NCI-H526 (cell line): ENCODE measurements at places on chromosomes 4 and X.

DNA sequence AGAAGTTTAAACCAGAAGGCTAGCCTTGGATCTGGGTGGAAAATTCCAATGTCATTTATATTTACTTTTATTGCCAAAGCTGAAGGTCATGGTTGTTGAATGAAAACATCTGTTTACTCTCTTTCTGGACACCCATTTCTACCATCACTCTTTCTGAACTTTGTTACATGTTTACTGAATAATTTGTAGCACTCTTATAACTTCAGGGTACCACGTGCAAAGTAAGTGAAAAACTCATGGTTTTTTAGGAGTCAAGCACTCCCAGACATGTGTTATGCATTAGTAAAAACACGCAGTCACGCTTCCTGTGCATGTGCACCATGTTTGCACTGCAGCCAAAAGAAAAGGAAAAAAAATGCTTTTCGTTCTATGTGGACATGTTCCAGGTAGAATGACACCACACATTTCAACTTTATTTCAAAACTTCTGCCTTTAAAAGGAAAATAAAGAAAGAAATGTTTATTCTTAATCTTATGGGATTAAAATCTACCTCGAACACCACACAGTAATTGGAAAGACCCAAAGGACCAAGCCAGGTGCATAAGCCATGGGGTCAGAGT is 31.4 kb upstream of the ADH1C start:
- DNase-seq = no peak

DNA sequence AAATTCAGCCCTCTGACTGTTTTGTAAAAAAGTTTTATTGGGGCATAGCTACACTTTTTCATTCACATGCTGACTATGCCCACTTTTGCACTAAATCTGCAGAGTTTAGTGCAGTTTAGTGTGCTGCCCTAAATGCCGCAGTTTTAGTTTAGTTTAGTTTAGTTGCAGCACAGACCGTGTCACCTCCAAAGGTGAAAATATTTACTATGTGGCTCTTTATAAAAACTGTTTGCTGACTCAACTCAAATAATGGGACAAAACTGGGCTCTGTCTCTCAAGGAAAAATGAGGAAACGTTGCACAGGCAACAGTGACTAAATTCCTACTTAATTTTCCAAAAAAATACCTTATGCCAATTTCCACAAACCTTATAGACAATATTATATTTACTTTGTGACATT is 314.2 kb downstream of the C4orf33 start:
- DNase-seq = no peak

- no peak for DNase-seq
These were observed 37.6 kb downstream of the ARSJ start for GRCh38 chr4:113941836-113942235.

DNA sequence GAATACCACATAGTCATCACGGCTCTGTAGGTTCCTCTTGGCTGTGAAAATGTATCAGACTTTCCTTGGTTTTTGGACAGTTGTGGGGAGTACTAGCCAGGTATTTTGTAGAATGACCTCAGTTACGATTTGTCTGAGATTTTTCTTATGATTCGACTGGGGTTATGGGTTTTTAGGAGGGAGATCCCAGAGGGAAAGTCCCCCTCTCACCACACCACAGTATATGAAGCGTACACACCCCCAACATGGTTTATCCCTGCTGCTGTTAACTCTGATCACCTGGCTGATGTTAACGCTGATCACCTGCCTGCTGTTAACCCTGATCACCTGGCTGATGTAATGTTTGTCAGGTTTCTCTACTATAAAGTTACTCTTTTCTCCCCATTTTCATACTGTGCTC is 72.6 kb downstream of the ANAPC4 start:
- DNase-seq = no peak

DNA sequence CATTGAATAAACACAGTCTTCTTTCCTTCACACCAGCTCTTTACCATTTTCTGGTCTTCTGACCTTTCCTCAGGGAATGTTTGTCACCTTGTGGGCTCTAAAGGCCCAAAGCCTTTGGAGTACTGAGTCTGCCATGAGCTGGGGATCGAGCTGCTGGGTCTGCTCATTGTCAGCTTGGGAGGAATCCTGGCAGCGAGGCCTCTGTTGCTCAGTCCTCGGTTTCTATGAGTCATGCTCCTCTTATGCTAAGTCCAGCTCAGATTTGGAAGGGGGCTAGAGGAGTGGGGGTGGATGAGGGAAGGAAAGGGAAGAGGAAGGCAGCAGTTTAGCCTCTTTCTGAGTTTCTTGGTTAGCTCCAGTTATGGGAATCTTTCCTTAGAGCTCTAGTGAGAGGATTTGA is 31.1 kb downstream of the NHSL2 start:
- DNase-seq = no peak

- no peak for DNase-seq
These were observed 646.4 kb downstream of the IL1RAPL1 start for GRCh38 chrX:29233592-29234183.

DNA sequence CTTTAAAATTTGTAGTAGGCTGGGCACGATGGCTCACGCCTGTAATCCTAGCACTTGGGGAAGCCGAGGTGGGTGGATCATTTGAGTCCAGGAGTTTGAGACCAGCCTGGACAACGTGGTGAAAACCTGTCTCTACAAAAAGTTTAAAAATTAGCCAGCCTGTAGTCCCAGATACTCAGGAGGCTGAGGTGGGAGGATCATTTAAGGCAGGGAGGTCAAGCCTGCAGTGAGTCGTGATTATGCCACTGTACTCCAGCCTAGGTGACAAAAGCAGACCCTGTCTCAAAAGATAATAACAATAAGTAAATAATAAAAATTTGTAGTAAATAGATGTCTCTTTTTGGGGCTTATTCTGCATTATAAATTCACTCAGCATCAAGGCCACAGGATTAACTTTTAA is 118.5 kb downstream of the IRF2 start:
- no peak for DNase-seq

DNA sequence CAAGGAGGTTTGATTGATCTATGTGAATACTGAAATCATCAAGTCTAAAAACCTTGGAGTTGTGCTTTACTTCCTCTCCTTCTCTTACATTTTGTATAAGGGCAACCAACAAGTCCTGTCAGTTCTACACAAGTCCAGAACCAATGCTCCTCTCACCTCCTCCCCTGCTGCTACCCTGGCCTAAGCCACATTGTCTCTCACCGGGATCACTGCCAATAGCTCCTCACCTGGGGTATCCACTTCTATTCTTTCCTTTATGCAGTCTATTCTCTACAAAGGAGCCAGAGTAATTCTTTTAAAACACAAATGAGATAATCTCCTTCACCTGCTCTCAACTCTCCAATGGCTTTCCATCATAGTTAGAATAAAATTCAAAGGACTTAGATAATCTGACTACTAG is 13.3 kb upstream of the ARHGEF6 start:
- DNase-seq = no peak

DNA sequence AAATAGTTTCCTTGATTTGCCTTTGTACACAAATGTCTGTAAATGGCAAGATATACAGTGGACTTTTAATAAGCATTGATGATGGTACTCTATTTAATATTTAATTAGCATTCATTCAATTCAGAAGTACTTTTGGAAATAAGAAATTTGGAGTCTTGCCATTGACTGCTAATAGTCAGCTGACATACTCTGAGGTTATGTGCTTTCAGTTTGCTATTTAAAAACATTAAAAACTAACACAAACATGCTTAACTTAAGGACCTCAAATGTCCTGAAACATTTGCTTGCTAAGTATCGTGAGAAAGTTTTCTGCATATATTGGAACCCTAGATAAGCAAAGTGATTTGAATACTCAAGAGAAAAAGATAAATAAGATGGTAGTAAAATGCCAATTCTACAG is 64.6 kb downstream of the REELD1 start:
- DNase-seq = no peak

DNA sequence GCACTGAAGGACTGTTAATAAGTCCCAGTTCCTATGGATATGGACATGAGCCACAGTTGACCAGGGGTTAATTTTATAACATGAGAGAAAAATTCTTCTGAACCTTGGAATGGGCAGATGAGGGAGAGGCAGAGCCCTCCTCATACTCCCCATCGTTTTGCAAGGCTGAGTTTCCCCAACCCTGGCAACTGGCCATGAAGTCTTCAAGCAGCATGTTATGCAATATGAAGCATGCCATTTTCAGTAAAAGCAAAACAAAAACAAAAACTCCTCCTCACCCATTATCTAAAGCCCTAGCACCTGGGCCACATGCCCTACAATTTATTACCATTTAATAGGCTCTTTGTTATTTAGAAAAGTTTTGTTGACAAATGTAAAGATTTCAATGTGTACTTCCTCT is 64.5 kb downstream of the GPC4 start:
- DNase-seq = no peak

- DNase-seq = no peak
These were observed 764 bp upstream of the MTHFD2L start for GRCh38 chr4:74157154-74157553.

DNA sequence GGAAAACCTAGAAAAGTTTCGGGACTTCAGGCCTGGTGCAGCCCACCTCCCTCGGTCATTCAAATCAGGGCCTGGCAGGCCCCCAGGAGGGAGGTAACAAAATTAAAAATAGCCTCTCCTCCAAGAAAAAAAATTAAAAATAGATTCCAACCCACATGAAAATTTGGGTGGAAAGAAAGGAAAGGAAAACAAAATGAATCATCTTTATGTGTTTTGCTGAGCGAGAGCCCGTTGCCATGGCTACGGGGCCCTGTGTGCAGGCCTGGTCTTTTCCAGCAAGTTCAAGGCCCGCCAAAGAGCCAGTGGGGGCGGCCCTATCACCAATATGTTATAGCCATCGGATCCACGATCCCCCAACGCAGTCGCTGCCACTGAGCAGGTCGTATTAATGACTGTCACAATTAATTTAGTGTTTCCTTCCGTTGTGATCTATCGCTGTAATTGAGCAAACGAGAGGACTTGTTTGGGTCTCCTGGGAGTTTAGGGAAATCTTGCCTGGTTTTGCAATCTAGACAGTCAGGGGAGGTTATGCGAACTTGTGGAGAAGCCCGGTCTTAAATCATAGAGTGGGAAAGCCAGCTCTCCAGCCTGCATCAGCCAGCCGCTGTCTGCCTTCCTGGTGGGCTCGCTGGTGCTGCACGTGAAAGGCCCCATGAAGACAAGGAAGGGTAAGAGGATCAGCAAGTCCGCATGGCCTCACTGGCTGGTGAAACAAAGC is 452.4 kb downstream of the BCOR start:
- peak; percentile 36 for DNase-seq

GRCh38 chr4:32748498-32748897 is 2028.3 kb downstream of the PCDH7 start:
- DNase-seq = no peak

DNA sequence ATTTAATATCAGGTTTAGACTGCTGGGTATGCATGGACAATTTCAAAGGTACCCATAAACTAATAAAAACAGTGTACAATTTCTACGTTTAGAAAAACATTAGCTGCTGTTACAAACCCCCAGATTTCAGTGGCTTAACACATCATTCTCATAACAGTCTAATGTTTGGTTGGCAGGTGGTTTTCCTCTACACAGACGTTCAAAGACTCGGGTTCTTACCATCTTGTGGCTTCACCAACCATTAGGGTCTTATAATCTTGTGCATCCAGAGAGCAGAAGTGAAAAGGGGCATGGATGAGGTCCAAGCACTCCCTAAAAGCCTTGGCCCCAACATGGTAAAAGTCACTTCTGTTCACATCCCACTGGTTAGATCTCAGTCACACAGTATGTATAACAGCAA is 71.6 kb downstream of the SH3RF1 start:
- DNase-seq = no peak

DNA sequence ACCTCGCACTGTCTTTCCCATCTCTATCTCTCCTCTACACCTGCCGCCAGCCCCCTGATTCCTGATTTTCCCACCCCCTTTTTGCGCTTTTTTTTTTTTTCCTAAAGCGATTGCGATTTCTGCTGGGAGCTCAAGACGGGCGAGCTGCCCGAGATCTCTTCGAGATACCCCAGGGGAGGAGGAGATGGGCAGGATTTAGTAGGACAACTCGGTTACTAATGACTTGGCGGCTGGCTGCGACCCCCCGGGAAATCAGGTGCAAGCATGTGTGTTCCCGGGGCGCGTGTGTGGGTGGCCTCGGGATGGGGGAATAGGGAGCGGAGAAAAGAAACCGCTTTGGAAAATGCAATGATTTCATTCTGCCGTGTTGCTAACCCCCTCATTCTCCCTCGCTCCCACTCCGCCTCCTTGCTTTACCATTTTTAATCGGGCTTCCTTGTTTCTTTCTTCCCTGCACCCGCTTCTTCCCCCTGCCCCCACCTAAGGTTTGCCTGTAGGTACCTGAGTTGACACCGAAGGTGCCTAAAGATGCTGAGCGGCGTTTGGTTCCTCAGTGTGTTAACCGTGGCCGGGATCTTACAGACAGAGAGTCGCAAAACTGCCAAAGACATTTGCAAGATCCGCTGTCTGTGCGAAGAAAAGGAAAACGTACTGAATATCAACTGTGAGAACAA is 4.4 kb downstream of the SLITRK2 start:
- no peak for DNase-seq

GRCh38 chr4:2266181-2266580 is 4.3 kb upstream of the MXD4 start:
- no peak for DNase-seq

GRCh38 chr4:41670982-41671381 is 77.5 kb downstream of the PHOX2B start:
- no peak for DNase-seq

DNA sequence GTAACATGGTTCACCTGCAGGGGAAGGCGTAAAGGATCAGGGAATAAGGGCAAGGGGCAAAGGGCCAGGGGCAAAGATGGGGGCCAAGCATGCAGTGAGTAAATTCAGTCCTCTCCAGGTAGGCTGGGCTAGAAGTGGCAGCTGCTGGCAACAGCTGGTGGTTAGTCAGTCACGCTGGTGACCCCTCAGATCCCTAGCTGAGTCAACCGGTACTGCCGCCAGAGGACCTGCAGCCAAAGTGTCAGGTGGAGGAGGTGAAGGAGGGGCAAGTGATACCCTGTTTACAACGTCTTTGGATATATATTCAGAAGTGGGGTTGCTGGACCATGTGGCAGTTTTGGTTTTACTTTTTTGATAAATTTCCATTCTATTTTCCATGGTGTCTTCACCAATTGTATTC is 24.6 kb upstream of the NAP1L2 start:
- DNase-seq = no peak

- peak; percentile 54 for DNase-seq
These were observed 26.0 kb upstream of the YTHDC1 start for GRCh38 chr4:68375667-68376559.

- peak; percentile 54 for DNase-seq
These were observed 239.3 kb downstream of the GRIA2 start for GRCh38 chr4:157459785-157460184.

GRCh38 chr4:170234800-170235199 is 145.0 kb upstream of the AADAT start:
- DNase-seq = no peak

DNA sequence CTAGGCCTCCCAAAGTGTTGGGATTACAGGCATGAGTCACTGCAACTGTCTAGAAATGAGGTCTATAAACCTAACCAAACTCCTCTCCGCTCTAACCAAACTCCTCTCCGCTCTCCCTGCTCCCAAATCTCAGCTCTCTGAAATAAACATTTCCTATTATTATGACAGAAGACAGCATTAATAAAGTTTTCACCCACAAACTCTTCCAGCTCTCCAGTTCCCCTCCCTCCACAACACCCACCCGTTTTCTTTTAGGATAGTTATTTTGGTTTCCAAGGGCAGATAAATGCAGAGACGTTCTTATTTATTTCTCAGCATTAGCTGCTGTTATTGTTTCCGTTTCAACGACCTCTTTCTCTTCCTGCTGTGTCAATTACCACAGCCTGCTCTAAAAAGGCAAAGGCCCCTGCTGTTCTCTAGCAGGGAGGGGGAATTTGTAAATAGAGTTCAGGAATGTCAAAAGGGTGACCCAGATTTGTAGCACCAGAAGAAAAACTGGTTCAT is 13.3 kb upstream of the SCD5 start:
- DNase-seq = no peak

GRCh38 chr4:74682567-74683359 is 111.6 kb downstream of the BTC start:
- no peak for DNase-seq
